ENCODE measurements at places on chromosomes 7 and 10.

GRCh38 chr7:150957133-150958020 is 20.7 kb downstream of the KCNH2 start:
- DNase-seq, result no peak

GRCh38 chr10:12180221-12180974 is 15.3 kb downstream of the NUDT5 start:
- no peak for DNase-seq

DNA sequence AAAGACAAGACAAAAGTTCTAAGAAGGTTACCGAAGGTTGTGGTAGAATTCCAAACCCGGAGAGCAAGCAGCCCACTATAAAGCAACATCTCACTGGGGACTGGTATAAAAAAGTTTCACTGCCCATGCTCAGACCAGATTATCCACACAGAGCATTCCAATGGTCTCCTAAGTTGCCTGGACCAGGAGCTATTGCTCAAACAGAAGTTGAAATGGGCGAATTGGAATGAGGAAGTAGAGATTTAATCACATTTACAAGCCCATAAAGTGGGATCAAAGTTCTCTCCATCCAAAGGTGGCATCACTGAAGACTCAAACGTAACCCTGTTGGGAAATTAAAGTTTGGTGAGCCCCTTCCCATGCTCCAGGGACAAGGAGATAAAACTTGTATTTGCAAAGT is 19.8 kb downstream of the OR2F1 start:
- DNase-seq, result no peak

DNA sequence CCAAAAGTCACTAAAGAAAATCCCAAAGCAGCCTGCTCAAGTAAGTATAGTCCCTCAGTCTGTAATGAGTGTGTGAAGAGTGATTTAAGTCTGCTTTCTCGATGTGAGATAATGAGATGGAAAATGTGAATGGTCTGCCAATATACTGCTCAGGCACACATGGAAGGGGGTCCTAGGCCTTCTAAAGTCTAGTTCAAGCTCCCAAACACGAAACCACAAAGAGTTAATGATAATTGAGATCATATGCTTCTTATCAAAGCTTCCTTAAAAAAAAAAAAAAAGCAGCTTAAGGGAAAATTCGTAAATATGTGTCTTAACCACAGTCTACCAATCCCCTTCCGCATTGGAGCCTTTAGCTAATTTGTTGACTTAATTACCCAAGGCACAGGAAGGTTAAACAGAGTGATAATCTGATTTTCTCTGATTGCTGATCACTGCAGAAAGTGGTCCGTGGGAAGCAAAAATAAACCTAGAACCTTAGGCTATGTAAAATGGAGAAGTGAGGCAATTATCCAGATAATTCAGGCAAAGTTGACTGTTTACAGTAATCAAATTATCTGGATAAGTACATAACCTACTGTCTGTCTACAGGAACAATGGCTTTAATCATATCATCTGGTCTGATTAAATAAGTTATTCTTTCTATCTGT is 172.9 kb downstream of the MBL2 start:
- peak; percentile 34 for DNase-seq

DNA sequence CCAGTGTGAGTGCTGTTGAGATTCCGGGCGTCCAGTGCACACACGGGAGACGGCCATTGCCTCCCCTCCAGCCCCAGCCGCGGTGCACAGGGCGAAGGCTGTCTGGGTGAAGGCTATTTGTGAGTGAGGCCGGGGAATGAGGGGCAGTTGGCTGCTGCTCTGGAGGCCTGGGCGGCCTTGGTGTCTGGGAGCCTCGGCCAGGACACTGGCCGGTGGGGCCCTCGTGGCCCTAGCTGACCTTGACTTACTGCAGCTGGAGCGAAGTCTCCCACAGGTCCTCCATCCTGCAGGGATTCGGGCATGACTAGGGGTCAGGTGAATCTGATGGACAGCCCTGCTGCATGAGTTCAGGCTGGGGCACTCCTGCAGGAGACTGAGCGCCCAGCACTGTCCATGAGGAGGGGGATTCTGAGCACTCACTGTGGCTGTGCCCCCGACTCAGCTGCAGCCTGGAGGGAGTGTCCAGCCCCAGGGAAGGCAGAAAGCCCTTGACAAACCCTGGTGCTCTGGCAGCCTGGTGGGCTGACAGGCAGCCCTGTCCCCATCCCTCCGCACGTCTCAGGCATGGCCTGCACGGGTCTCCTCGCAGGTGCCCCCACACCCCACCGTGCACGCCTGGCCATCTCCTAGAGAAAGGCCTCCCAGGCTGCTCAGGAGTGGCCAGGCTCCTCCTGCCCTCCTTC is 52.7 kb upstream of the FAM20C start:
- DNase-seq, result no peak

DNA sequence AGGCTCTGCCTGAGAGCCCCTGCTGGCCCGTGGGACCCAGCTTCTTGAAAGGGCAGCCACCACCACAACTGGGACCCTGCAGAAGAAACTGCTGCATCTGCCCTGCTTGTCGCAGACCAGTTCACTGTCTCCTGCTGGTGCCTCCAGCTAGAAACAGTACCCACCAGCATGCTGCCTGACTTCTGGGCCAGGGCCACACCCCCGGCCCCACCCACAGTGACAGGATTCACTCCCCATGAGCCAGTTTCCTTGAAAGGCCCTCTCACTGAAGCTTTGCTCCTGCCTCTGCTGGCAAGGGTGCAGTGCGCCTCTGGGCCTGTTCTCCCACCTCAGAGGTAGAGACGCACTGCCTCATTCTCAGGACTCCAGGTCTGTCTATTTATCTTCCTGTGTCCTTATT is 32.4 kb downstream of the ANXA11 start:
- no peak for DNase-seq

DNA sequence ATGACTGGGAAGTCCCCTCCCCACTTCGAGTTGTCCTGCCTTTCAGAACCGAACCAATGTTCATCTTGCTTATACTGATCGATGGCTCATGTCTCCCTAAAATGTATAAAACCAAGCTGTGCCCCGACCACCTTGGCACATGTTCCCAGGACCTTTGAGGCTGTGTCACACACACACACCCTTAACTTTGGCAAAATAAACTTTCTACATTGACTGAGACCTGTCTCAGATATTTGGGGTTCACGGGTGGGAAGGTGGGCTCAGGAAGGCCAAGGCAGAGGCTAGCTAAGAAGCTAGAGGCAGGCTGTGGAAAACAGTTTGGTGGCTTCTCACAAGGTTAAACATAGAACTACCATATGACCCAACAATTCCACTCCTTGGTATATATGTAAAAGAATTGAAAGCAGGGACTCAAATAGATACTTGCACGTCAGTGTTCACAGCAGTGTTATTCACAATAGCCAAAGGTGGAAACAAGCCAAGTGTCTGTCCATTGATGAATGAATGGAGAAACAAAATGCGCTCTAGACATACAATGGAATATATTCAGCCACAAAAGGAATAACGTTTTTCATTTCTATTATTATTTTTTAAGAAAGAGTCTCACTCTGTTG is 15.4 kb downstream of the PRF1 start:
- DNase-seq, result no peak

- DNase-seq, result no peak
Observed at GRCh38 chr7:154874409-154875113, 128.4 kb downstream of the PAXIP1 start.

DNA sequence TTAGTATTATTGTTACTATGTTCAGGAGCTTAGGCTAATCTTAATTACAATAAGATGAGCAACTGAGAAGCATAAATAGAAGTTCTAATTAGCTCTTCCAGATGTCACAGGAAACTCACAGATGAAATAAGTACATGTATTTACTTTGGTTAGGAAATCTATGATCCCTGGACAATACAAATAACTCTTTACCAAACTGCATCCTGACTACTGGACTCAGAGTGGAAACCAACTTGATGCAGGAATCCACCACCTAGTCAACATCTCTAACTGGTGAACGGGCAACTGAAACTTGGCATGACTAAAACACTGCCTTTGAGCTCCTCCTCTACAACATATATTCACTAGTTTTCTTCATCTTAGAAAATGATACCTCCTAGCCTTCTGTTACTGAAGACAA is 193.2 kb downstream of the AGMO start:
- no peak for DNase-seq

- no peak for DNase-seq
Observed at GRCh38 chr7:25671111-25671510, 442.8 kb upstream of the NPVF start.
